Brain pericyte (primary cell): ENCODE measurements at places on chromosomes 2 and 18.

- no peak for DNase-seq
These were observed 871 bp upstream of the ALS2 start for GRCh38 chr2:201781557-201782051.

DNA sequence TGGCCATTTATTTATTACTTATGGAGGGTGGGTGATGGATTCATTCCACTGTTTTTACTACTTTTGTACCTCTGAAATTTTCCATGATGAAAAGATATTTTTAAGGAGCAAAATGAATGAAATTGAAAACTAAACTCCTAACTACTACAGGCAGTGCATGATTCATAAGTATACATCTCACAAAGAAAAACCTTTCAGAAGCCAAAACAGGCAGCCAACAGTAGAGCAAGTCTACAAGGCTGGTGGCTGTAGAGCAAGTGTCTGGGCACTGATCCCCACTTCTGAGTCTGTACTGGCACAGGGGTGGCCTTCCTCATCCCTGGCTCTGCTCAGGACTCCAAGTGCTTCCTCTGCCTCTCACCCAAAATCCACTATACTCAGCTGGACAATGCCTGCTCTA, 8.2 kb upstream of the RMP24 start:
- no peak for DNase-seq

GRCh38 chr2:63792530-63792929, 49.2 kb upstream of the UGP2 start:
- no peak for DNase-seq

- DNase-seq, result no peak
These were observed 19.0 kb downstream of the ALK start for GRCh38 chr2:29902356-29902755.

GRCh38 chr2:161857920-161858319, 216.1 kb downstream of the DPP4 start:
- DNase-seq, result no peak

DNA sequence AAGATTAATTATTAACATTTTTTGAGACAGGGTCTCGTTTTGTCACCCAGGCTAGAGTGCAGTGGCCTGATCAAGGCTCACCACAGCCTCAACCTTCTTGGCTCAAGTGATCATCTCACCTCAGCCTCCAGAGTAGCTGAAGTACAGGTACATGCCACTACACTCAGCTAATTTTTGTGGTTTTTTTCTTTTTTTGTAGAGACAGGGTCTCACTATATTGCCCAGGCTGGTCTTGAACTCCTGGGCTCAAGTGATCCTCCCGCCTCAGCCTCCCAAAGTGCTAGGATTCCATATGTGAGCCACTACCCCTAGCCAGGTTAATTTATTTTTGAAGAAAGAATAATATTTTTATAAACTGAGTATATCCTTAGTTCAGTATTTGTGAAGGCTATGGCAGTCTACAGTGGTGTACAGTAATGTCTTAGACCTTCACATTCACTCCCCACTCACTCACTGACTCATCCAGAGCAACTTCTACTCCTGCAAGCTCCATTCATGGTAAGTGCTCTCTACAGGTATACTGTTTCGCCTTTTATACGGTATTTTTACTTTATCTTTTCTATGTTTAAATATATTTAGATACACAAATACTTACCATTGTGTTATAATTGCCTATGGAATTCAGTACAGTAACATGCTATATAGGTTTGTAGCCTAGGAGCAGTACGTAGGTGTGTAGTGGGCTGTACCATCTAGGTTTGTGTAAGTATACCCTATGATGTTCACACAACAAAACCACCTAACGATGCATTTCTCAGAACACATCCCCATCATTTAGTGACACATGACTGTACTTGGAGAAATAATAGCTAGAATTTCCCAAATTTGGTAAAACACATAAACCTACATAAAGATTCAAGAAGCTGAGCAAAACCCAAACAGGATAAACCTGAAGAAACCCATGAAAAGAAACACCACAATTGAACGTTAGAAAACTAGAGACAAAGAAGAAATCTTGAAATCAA, 38.6 kb downstream of the MGAT4A start:
- DNase-seq, result no peak

DNA sequence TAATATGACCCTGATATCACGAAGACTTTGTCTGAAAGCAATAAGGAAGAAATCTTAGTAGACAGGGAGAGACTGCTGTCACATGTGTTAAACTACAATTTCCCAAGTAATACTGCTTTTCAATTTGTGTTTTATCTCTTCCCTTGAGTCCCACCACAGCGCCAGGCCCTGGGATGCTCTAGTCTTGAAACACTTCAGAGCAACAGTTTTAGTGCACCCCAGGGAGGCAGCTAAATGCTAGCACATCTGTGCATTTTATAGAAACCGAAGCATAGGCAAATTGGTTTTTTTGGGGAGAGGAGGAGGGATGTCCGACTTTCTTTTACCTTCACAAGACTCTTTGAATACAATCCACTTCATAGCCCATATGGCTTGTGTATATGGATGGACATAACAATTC, 550.0 kb upstream of the SYT4 start:
- DNase-seq, result no peak
